GM12892 (cell line): ENCODE measurements at places on chromosomes 12 and 14.

DNA sequence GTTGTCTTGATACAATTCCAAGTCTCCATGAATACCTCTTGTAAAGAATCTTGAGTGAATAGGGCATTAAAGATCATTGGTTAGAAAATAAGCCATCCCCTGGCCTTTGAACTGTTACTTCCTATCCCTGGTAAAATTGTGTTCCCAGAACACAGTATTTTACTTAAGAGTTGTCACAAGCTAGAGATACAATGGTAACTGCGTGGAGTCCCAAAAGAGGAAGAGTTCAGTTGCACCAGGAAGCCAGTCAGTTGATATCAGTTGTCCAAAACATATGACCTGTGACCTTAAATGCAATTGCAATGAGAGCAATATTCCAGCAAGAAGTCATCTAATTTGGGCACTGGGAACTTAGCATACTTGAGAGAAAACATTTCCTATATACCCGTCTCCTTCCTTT, 117.3 kb downstream of the NEDD1 start:
- no peak for DNase-seq

DNA sequence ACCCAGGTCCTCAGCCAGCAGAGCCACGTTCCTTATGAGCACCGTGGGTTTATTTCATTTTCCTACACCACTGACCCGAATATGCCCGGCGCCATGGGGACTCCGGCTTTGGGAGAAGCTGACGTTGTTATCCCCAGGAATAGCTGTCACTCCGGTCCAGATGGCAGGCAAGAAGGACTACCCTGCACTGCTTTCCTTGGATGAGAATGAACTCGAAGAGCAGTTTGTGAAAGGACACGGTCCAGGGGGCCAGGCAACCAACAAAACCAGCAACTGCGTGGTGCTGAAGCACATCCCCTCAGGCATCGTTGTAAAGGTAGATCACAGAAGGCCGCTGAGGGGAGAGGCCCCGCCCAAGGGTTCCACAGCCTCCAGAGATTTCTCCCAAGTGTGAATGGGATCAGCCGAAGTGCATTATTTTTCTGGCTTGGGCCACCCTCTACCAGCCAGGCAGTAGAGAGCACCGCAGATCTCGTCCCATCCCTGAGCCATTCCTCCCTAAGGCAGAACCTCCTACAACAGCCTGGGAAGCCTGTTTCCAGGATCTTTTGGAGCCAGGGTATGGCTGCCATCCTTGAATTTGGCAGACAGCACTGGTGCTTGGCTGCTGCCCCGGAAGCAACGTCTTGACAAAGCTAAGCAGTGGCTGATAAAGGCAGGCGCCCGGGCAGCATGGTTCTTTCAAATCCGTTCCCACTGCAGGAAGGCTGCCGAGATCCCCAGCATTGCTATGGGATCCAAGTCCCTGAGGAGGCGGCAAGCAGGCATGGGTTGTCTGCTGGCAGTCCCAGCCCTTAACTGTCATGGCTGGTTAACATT, 17.8 kb downstream of the CDK2AP1 start:
- DNase-seq, result no peak

DNA sequence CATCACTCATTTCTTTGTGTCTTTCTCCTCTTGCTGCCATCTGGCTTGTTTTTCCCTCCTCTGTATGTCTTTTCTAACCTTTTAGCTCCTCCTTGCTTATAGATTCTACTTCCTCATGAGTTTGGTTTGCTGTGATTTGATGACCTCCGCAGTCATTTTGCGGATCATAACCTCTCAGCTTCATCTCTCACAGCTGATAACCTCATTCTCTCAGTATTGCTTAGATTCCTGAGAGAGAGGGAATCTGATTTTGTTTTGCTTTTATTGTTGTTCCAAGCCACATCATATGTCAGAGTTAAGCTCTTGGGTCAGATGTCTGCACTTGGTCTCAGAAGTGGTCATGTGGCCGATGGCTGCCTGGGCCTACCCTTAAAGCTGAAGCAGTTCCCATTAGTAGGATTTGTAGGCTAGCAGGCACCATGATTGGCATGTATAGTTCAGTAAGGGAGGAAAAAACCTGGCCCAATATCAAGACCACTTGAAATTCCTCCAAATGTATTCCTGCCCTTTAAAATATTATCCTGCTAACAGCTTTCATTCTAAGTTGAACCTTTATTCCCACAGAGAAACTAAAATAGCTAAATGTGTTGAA, 13.5 kb downstream of the ZNF664 start:
- no peak for DNase-seq

DNA sequence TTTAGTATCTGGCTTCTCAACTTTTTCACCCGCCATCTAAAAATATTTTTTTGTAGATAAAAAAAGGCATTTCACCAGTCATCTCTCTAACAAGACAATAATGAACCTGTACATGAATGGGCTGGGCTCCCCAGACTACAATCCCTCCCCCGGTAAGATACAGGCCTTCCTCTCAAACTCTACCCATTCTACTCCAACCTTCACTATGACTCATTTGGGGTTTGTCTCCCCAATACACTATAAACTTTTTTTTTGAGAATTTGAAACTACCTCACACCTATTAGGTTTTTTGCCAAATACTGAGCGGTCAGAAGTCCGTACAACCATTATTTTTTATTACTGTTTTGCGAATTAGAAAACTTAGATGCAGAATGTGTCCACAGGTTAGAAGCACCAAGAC, 784 bp downstream of the RPL6 start:
- no peak for DNase-seq

GRCh38 chr12:56257491-56258067, 605 bp downstream of the ANKRD52 start:
- DNase-seq, result no peak

DNA sequence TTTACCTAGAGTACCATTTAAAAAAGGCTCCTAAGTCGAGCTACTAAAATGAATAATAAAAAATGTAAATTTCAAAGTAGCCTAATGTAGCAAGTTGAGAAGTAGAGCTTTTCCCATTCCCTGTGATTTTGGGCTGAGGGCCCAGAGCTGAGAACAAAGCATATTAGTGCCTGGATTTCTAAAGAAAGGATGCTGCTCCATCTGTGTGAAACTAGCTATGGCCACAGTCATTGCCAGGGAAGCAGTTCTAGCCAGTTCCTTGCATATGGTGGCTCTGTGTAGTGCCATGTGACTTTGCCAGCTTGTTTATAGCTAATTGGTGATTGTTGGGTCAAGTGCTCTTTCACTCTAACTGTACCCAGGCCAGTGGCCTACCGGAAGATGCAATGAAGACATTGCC, 20.4 kb upstream of the FBXO33 start:
- DNase-seq, result no peak

- no peak for DNase-seq
Observed at GRCh38 chr12:69580074-69580473, 5.2 kb upstream of the CCT2 start.

DNA sequence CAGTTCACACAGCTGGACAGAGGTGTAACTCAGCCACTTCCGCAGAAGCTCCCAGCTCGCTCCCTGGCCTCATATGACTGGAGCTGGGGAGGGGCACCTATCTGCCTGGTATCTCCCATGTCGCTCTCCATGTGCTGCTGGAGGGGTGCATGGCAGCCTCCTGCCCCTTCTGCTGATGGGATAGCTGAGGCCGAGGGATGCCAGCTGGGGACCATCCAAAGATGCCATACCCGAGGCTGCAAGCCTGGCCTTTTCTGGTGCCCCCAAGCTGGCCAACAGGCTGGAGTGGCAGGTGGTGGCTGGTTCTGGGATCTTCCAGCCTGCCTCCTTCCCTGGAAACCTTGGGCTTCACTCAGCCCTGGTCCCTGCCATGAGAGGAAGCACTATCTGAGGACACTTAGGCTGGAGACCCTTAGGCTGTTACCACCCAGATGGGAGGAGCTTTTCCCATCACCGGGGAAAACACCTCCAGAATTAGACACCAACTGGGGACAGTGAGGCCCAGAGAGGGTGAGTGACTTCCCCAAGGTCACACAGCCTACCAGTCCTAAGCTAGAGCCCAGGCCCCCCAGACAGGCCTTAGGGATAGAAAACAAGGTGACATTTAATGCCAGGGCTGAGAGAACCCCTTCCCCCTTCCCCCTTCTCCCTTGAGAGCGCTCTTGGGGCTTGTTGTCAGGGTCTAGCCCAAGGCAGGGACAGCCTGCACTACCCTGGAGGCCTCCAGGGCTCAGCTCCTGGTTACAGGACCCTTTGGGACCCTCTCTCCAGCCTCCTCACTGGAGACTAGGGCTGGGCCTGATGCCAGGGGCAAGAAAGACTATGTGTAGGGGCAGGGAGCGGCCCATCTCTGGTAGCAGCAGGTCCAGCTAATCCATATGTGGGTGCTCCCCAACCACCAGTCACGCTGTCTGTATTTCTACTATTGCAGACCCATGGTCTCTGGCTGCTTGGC, 7.1 kb downstream of the DTX1 start:
- DNase-seq, result no peak

DNA sequence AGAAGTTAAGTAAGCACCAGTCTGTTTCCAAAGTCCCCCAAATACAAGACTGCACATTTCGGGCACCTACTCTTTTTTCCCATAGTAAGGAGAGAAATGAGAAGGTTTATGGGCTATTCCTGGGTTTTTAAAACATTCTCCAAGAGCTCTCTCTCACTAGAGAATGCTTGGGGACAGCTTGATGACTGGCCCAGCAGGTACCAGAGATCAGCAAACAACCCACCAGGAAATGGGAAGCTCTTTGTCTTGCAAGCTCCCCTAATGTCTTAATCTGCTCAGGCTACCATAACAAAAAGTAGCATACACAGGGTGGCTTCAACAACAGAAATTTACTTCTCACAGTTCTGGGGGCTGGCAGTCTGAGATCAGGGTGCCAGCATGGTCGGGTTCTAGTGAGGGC, 41.8 kb upstream of the CRY1 start:
- no peak for DNase-seq

GRCh38 chr12:85920324-85920947, 46.3 kb downstream of the NTS start:
- no peak for DNase-seq

DNA sequence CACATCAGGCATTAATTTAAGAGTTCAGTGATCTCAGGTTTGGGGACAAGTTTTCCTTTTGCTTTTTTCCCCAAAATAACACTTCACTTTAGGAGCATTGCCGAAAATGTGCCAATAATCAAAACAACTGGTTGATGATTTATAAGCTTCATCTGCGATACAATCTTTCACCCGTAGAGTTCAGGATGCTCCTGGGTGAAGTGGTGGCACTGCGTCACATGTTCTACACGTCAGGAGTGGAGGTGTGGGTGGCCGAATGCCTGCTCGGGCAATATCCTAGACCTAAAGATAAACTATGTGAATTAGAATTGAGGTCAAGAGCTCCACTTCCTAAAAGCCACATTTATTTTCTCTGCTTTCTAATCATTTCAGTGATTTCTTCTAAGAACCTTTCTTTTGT, 70.9 kb upstream of the DICER1 start:
- no peak for DNase-seq

DNA sequence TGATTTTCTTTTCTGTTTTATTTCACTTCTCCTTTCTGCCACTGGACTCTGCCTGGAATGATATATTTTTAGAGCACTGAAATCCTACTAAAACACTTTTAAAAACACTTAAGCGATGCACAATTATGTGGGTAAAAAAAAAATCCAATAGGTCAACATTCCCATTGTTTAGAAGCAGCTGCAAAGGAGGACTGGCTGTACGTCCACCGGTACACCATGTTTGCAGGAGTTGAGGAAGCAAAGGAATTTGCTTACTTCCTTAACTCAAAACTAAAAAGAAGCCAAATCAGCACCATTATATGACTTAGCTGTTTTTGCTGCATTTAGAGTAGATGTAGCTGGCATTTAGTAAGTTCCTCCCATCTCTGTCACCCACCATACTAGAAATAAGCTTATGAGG, 186.8 kb upstream of the TMTC1 start:
- no peak for DNase-seq

DNA sequence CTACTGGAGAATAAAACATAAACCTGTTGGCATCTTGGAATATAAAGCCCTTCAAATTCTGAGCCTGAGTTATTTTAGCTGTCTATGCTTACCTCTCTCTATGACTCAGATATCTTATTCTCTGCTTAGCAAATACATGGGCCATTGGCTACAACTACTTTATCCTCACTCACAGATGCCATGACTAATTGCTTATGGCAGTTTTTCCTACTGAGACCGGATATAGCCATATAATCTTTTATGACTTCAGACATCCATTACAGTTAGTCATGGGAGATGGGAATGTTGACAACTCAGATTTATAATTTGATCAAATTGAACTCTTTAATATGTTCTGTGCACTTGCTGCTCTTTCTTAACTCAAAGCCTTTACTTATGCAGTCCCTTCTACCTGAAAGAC, 502.4 kb upstream of the ATP2B1 start:
- DNase-seq, result no peak

- no peak for DNase-seq
Observed at GRCh38 chr12:41441180-41441579, 253.1 kb downstream of the PDZRN4 start.

DNA sequence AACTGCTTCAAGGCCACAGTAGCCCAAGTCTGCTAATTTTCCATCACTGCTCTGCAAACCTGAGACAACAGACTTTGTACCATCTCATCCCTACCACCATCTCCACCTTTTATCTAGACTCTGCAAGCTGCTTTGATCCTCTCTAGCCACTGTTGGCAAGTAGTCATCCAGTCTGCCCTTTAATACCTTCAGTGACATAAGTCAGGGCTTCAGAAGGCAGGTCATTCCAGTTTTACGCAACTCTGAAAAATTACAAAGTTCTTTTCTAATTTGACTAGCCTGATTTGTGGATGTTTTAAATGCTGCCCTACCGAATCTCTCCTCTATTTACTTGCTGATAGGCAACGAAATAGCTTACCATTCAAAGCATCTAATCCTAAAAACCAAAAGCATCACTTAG, 2.8 kb downstream of the FERMT2 start:
- DNase-seq, result no peak

DNA sequence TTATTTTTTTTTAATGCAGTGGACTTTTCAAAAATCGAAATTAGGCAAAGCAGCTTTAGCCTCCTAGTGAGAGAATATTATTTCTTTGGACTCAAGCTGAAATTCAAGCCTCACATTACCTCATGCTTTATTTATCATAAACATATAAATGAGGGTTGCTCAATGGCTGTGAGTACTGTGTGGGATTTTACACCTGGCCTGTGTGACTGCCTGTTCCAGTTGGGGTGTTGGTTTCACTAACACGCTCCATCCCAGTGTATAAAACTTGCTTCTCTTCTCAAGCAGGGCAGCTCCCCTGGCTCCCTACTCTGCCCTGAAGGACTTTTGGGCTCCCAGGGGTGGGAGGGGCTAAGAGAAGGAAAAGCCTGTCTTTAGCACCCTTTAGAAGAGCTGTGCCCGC, 15.0 kb downstream of the ANKLE2 start:
- no peak for DNase-seq

DNA sequence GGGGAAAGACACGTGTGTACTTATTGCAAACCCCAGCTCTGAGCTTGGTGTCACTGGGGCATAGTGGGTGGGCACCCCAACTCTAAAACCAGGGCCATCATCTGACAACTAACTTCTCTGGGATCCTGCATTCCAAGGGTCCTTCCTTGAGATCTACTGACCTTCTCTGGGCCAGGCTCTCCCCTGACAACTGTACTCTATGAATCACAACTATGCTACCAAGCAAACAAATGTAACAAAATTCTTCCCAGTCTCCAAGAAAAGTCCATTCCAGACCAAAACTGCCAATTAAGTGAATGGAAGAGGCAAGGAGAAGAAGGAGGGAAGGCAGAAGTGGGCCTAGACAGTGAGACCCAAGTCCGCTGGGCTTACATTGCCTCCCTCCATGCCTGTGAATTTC, 38.2 kb downstream of the VWF start:
- DNase-seq, result no peak

GRCh38 chr12:103901518-103902173, 28.6 kb upstream of the HSP90B1 start:
- no peak for DNase-seq
